GM23338 (cell line): ENCODE measurements at places on chromosomes 1 and 21.

DNA sequence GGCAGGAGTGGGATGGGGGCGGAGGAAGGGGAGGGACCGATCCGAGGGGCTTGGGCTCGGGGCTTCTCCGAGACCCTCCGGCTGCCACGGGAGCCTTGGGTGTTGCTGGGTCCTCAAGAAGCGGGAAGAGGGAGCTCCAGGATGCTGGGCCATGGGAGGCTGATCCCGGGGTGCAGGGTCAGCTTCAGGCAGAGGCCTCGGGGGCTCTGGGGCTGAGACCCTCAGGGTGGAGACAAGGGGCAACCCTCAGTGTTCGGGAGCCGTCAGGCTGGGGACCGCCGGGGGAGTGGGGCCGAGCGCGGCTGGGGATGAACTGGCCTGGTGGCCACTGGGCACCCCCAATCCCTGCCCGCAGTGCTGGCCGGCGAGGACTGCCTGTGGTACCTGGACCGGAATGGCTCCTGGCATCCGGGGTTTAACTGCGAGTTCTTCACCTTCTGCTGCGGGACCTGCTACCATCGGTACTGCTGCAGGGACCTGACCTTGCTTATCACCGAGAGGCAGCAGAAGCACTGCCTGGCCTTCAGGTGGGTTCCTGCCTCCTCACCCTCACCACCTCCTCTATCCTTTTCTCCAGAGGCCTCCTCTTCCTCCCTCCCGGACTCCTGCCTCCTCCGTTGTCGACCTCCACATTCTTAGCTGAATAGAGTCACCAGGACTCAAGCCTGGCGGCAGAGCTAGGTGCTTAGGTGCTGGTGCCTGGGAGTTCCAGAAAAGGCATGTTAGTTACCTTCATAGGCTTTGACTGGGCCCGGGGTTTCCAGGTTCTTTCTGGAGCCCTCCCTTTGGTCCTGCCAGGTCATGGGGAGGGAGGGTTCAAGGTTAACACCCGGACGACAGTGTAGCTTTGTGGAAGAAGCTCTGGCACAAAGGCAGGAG lies 631 bp downstream of the SHISA4 start:
- no peak overlapping the region for H3K27ac ChIP-seq
- H3K36me3 ChIP-seq = no peaks in the 10 kb centered on the region
- H3K27me3 ChIP-seq = peaks cover 26% of the 10 kb centered on the region
- H3K4me3 ChIP-seq = peak overlapping the region; percentile 89
- DNase-seq = no peak

GRCh38 chr1:183024317-183025009 lies 1.2 kb downstream of the LAMC1 start:
- DNase-seq = no peak
- peaks cover 39% of the 10 kb centered on the region for H3K4me1 ChIP-seq
- no peak overlapping the region for H3K27ac ChIP-seq
- H3K36me3 ChIP-seq = no peaks in the 10 kb centered on the region
- peaks cover 13% of the 10 kb centered on the region for H3K27me3 ChIP-seq

GRCh38 chr1:57696043-57696442 lies 272.2 kb upstream of the DAB1 start:
- H3K36me3 ChIP-seq = no peaks in the 10 kb centered on the region
- H3K4me3 ChIP-seq = no peak overlapping the region
- DNase-seq = no peak

DNA sequence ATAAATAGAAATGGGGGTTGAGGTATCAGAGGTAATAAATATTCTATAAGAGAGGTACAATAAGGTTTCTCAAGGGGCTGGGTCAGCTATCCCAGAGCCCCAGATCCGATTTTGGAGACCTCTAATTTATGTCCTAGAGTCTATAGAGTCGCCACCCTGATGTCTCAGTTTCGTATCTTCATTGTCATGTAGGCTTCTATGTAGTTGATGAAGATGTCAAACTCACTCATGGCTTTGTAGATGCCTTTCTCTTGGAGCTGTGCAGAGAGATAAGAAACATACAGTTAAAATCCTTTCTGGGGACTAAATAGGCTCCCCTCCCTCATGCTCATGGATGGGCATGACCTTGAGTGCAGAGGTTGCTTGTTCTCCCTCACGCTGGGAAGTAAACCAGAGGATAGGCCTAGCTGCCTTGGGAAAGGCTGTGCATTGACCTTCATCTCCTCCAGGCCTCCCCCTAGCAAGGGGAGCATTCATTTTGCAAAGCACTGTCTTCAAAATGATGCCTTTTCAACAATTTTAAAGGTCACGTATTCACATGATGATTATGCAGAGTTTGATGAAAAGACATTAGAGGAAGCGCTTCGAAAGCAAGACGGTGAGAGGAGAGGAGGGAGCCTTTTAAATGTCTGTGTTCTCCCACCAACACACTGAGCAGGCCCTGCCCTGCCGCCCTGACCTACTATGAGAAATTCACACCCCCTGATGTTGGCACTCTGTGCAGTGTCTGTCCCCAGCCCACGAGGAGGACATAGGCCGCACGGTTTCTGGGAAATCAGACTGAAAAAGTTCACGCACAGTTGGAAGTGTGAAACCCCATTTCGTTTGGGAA lies 1.9 kb upstream of the IL19 start:
- H3K4me1 ChIP-seq = peaks cover 16% of the 10 kb centered on the region; the same call in 1 of the 2 replicates
- H3K27me3 ChIP-seq = no peaks in the 10 kb centered on the region
- no peak for DNase-seq
- no peaks in the 10 kb centered on the region for H3K36me3 ChIP-seq
- no peak overlapping the region for H3K27ac ChIP-seq

GRCh38 chr1:206467915-206468314 lies 2.4 kb upstream of the IKBKE start:
- no peak overlapping the region for H3K27ac ChIP-seq
- H3K4me1 ChIP-seq = peaks cover 40% of the 10 kb centered on the region
- H3K4me3 ChIP-seq = no peak overlapping the region
- H3K36me3 ChIP-seq = no peaks in the 10 kb centered on the region
- no peaks in the 10 kb centered on the region for H3K27me3 ChIP-seq

DNA sequence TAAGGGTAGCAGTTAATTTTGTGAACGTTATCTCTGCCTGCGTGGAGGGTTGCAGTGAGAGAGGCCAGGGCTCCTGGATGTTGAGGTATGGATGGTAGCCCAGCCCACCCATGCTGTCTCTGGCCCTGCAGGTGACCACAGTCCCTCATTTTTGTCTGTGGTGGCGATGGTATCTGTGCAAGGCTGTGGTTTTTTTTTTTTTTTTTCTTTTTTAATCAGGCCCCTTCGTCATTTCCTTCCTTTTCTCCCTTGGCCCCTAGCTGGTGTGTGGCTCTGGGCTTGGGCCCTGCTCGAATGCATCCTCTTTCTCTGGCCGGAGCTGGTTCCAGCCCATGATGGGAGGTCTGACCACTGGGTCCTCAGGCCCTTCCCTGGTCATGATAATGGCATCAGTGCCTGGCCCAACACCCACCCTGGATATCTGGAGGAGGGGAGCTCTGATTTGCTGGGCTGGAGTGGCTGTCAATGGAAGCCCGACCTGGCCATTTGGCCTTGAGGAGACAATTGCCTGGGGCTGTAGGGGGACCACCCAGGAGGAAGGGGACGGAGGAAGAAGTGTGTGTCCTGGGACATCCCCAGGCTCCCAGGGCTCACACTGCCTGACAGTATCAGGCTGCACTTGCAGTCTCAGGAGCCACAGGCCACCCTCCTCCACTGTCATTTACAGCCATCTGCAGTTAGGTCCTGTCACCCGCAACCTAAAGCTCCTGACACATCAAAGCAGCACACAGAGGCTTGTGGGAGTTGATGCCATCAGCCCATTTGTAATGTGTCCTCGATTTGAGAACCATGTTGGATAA lies 8.1 kb upstream of the RNF187 start:
- 0 out of 2 replicates have a peak, but pooled peaks cover 3% of the 10 kb centered on the region for H3K27me3 ChIP-seq
- H3K4me3 ChIP-seq = peak overlapping the region; percentile 29
- H3K27ac ChIP-seq = peak overlapping the region; percentile 86
- peaks cover 69% of the 10 kb centered on the region for H3K4me1 ChIP-seq

DNA sequence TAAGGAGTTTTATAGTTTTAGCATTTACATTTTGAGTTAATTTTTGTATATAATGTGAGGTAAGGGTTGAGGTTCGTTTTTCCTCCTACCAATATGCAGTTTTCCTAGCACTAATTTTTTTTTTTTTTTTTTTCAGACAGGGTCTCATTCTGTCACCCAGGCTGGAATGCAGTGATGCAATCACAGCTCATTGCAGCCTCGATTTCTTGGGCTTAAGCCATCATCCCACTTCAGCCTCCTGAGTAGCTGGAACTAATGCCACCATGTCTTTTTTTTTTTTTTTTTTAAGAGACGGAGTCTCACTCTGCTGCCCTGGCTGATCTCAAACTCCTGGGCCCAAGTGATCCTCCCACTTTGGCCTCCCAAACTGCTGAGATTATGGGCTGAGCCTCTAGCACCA lies 2.5 kb upstream of the UBASH3A start:
- H3K36me3 ChIP-seq = no peaks in the 10 kb centered on the region
- no peaks in the 10 kb centered on the region for H3K27me3 ChIP-seq
- H3K4me3 ChIP-seq = no peak overlapping the region
- no peaks in the 10 kb centered on the region for H3K4me1 ChIP-seq
- DNase-seq = no peak
- no peak overlapping the region for H3K27ac ChIP-seq
